ENCODE measurements at places on chromosomes 6 and 20.

- no peak for DNase-seq
Observed at GRCh38 chr6:70241031-70241430, 61.9 kb downstream of the COL9A1 start.

DNA sequence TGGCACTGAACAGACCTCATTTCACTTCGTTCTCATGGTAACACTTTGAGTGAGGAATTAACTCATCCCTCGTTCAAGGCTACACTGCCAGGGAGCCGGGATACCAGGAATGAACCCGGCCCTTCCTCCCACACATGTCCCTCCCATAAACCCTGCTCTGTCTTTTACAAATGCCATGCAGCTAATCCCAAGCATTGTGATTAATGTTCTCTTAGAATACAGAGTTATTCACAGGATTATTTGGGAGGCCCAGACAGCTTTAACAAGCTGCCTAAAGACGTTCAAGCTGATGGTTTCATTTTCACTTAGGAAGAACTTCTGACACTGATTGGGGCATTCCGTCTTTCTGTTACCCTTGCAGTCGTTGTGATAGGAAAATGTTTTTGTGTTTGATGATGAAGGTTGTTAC is 42.5 kb upstream of the CD83 start:
- peak; percentile 55 for DNase-seq

DNA sequence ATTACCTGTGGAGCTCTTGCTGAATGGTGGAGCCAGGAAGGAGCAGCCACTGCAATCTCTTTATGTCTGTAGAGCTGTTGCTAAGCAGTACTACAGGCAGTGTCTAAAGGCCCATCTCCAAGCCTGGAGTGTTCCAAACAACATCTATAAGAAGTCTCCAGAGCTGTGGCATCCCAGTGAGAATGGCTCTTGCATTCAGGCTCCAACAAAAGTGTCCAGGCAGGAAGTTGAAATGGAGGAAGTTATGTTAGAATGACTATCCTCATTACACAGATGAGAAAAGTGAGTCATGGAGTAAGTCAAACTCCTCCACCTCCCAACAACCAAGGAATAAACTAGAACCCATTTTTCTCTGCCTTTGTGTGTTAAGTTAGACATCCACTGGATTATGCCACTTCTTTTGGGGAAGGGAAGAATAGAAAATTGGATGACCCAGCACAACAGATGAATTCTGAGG is 288.5 kb upstream of the STXBP5 start:
- DNase-seq: no peak

GRCh38 chr6:84016029-84016428 is 17.5 kb upstream of the MRAP2 start:
- no peak for DNase-seq

- peak; percentile 35 for DNase-seq
Observed at GRCh38 chr6:26550250-26550993, 12.3 kb downstream of the HMGN4 start.

GRCh38 chr6:34630040-34630439 is 66.5 kb downstream of the ILRUN start:
- DNase-seq: no peak

DNA sequence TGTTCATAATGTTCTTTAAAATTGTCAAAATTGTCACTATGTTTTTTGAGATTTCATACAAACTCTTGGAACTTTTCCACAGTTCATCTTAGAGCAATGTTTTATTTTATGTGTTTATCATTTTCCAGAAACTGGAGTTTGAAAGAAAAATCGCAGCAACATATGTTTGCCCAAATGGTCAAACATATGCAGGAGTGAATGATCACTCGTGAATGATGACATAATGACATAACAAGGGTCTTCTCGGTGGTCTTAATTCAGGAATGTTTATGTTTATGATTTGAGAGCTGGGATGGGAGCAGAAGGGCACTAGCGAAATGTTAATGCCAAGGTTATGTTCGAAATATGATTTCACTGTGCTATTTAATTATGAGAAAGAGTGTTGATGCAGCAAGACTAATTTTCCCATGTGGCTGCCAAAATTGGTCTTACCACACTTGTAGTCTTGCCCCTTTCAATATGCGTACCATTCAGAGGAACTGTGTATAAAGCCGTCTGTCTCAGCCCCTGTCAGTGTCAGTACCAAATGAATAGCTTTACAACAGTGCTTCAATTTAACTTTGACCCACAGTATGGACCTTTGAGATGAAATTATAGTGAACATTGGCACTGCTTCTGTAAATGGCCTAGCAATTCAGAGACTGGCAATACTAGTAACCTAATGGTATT is 152.3 kb downstream of the CARMIL1 start:
- no peak for DNase-seq

- no peak for DNase-seq
Observed at GRCh38 chr6:42762950-42763349, 17.0 kb upstream of the TBCC start.

DNA sequence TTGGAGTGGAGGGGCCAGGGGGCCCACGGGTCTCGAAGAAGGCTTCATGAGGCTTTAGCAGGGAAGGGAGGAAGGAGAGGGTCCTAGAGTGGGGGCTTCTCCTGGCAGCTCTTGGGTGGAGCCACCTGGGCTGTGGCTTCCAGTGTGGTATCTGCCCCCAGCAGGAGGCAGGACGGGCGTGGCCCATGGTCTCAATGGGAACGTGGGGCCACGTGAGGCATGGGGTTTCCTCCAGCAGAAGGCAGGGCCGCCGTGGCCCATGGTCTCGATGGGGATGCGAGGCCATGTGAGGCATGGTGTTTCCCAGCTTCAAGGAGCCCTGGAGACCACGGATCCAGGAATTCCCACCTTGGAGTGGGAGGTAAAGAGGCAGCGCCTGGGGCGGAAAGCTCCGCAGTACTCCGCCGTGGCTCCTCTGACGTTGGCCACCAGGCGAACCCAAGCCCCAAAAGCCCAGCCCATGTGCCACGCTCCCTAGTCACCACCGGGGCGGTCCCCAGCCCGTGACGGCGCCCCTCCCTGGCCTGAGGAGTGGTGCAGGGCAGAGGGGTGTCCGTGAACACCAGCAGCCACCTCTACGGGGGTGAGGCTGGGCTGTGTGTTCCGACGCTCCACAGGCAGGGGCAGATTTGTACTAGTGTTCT is 62.0 kb upstream of the GATA5 start:
- DNase-seq: no peak

- no peak for DNase-seq
Observed at GRCh38 chr20:61745397-61746146, 320.1 kb downstream of the TAF4 start.

DNA sequence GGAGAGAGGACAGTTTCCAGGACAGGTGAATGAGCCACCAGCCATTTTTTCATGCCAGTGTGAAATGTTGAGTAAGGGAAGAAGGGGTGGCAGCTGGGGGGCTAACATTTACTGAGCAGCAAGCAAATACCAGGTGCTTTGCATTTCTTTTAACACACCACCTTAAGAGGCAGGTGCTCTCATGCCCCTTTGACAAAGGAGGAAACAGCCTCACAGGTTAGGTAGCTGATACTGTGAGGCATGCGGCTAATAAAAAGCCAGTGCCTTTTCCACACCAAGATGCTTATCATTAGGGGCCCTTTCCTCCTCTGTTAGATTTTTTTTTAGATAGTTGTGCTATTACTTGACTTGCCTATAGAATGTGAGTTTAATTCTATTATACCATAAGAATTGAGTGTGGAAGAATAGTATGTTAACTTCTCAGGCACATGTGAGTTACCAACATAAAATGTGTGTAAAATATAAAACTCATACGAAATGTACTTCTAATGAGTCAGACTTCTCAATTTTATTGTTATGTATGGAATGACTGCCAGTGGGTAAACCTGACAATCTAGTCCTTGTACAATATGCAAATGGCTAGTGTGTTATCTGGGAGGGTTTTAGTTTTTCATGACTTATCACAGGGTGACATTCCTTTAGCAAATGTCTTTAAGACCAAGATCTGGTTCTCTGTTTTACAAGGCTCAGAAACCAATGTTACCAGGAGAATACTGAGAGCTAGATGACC is 260.0 kb downstream of the TMEM242 start:
- DNase-seq: no peak

- no peak for DNase-seq
Observed at GRCh38 chr20:11158589-11158988, 484.8 kb upstream of the JAG1 start.

DNA sequence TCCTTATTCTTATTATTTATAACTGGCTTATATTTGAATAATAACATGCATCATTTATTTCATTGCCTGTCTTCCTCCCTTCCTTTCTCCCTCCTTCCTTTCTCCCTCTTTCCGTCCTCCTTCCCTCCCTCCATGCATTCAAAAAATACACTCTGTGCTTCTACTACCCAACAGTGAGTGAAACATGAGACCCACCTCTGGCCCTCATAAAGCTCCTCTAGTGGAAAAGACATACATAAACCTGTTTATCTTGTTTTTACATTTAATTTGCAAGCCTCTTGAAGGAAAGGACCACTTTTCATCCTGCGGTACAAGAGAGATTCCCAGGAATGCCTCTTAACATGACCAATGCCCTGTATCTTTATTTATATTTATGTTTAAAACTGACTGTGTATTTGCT is 21.8 kb upstream of the ISM1 start:
- DNase-seq: no peak

DNA sequence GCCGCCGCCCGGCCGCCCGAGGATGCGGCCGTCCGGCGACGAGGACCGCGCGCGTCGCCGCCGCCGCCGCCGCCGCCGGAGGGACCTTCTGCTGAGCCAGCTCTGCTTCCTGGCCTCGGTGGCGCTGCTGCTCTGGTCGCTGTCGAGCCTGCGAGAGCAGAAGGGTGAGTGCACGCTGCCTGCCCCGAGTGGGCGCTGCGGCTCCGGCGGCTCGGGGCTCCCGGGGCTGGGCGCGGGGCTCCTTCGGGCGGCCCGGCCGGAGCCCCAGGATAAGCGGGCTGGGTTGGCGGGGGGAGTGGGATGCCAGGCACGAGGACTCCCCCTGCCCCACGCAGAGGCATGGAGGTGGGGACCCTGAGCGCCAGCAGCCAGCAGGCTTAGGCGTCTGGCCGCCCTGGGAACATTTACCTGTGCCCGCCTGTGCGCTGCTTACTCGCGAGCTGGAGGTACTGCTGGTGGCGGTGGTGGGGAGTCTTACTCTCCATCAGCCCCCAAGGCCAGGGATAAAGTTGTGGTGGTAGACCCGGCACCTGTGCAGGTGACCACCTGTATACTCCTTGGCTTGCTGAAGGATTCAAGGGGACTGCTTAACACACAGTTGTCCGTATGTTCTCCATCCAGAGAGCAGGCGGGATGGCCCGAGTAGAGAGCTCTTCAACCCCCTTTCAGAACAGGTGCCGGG is 520 bp downstream of the SLC24A3 start:
- no peak for DNase-seq

DNA sequence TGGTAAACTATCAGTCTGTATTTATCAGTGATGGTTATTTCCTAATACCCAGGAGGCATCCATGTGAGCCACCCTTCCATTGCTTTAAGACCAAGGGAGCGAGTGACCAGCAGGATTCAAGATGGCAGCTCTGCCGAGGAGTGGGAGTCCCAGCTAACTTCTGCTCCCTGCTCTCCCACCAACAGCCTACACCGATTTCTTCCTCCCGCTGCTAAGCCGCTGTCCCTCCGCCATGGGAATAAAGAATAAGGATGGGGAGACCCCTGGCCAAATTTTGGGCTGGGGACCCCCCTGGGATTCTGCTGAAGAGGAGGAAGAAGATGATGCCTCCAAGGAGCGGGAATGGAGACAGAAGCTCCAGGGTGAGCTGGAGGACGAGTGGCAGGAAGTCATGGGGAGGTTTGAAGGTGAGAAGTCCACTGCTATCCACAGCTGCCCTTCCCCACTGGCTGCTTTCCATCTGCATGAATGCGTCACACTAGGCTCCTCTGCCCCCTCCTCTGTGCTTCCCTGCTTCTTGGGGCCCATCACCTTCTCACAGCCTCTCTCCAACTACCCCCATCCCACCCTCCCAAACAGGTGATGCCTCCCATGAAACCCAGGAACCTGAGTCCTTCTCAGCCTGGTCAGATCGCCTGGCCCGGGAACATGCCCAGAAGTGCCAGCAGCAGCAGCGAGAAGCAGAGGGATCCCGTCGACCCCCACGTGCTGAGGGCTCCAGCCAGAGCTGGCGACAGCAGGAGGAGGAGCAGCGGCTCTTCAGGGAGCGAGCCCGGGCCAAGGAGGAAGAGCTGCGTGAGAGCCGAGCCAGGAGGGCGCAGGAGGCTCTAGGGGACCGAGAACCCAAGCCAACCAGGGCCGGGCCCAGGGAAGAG is 10.3 kb downstream of the NFKBIL1 start:
- DNase-seq: no peak

GRCh38 chr6:106147476-106147875 is 61.3 kb downstream of the PRDM1 start:
- no peak for DNase-seq

DNA sequence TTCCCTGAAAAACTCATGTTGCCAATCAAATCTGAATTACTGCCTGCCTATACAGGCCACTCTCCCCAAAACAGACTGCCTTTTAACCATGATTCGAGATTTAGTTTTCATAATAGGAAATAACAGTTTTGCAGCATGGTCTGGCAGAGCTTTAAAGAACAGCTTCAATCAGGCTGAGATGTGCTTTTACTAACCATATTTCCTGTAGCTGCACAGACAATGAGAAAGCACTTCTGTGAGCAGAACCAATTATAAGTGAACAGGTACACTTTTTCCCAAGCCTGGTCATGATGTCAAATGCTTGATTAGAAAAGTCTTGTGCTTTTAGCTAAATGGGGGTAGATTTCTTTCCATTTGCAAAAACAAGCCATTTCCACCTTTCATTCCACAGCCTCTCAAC is 108.2 kb downstream of the THEMIS start:
- no peak for DNase-seq

- DNase-seq: no peak
Observed at GRCh38 chr6:74277777-74278186, 581.8 kb downstream of the CD109 start.

DNA sequence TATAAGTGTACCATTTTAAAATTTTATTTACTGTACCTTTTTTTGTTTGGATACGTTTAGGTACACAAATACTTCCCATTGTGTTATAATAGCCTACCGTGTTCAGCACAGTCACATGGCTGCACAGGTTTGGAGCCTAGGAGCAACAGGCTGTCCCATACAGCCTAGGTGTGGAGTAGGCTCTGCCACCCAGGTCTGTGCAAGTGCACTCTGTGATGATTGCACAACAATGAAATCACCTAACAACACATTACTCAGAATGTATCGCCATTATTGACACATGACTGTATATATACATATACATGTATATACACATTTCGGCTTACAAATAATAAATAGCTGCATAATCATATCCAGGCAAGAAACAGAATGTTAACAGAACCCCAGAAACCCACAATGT is 15.4 kb downstream of the SERAC1 start:
- no peak for DNase-seq

GRCh38 chr6:104813552-104813951 is 46.2 kb downstream of the HACE1 start:
- DNase-seq: no peak

- DNase-seq: no peak
Observed at GRCh38 chr6:1602049-1602713, 7.5 kb upstream of the FOXC1 start.

- no peak for DNase-seq
Observed at GRCh38 chr20:38433304-38433972, 1.7 kb downstream of the SNHG17 start.

- DNase-seq: no peak
Observed at GRCh38 chr6:130677312-130677711, 149.9 kb upstream of the SMLR1 start.
